ENCODE measurements at places on chromosomes 6 and 20.

- DNase-seq, result no peak
These were observed 24.9 kb downstream of the GPLD1 start for GRCh38 chr6:24464253-24465038.

DNA sequence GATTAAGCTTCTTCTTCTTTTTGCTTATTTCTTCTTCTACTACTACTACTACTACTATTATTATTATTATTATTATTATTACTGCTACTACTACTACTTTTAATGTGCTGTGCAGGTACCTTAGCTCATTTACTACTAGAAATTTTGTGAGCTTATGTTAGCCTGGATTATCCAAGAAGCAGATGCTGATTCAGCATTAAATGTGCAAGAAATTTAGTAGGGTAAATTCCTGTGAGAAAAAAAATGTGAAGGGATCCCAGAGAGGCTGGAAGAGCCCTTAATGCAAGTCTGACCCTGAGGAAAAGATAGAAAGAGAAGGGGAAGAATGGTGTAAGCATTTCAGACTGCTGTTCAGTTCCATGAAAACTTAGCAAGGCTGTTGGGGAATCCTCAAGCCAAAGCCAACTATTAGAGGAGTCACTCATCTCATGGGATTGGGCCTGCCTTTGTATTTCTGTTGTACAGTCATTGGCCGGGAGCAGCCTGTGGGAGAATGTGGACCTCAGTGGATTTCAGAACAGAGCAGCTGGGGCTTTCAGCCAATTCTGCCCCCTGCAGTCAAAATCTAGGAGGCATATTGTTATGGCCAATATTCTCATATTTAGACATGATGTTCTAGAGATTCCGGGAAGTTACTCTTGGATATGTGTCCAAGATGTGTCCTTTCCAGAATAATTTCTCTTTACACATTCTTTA lies 37.2 kb upstream of the TSPYL1 start:
- no peak for DNase-seq

DNA sequence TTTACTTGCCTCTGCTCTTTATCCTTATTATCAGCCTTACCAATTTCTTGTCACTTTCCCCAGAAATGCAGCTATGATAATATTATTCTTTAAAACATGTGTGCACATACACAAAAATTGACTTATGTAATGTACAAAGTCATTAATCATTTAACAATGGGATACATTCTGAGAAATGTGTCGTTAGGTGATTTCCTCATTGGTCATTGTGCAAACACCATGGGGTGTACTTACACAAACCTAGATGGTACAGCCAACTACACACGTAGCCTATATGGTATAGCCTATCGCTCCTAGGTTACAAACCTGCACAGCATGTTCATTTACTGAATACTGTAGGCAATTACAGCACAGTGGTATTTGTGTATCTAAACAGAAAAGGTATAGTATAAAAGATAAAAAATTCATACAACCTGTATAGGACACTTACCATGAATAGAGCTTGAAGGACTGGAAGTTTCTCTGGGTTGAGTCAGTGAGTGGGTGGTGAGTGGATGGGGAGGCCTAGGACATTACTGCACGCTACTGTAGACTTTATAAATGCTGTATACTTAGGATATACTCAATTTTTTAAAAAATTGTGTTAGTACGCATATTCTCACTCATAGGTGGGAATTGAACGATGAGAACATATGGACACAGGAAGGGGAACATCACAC lies 56.9 kb downstream of the HIVEP1 start:
- DNase-seq, result no peak

DNA sequence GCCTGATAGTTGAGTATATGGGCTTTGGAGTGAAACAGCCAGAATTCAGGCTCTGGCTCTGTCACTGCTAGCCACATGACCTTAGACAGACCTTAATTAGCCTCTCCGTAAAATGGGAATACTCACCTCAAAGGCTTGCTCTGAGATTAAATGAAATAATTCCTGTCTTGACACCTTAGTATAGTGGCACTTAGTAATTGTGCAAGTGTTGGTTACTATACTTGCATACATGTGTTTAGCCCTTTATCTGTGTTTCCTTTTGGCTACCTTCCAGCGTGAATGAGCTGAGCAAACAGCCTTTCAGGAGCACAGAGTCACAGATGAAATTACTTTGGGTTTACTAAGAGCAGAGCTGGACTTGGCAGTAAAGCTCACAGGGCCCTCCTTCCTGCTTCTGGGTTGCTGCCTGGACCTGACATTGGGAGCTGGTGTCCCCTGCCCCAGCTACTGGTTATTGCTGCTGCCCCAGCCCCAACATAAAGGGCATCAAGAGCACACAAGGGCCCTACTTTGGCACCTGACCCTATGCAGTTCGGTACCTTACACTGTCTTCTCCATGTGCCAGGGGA lies 32.8 kb downstream of the CD164 start:
- DNase-seq, result peak; percentile 31

GRCh38 chr6:33950891-33951889 lies 147.4 kb upstream of the MLN start:
- no peak for DNase-seq

GRCh38 chr6:113277111-113277510 lies 580.0 kb upstream of the MARCKS start:
- DNase-seq, result no peak

DNA sequence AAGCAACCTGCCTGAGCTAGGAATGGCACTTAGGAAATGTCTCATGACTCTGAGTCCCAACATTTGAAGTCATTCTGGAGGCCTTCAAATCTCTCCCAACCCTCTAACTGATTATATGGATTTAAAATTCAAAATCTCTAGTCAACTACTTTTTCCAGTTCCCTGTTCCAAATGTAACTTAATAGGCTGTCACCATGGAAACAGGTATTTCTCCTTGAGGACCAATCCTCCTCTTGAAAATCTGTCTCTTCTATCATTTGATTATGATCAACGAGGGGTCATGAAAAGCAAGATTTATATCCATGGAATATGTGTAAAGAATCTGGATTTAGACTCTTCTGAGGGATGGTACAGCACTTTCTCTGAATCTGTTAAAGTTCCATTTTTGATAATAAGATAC lies 127.3 kb upstream of the DTNBP1 start:
- DNase-seq, result no peak

DNA sequence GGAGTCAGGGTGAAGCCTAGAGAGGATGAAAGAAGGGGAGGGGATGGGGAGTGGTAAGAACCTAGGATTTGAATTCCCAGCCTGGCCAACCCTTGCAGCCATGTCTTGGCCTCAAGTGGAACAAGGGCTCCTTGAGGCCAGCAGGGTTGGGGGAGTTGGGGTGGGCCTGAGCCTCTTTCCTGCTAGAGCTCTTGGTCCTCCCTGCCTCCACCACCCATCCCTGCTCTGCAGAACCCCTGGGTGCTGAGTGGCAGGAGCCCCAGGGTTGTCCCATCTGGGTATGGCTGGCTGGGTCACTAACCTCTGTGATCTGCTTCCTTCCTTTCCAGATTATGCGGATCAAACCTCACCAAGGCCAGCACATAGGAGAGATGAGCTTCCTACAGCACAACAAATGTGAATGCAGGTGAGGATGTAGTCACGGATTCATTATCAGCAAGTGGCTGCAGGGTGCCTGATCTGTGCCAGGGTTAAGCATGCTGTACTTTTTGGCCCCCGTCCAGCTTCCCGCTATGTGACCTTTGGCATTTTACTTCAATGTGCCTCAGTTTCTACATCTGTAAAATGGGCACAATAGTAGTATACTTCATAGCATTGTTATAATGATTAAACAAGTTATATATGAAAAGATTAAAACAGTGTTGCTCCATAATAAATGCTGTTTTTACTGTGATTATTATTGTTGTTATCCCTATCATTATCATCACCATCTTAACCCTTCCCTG lies 8.3 kb downstream of the VEGFA start:
- no peak for DNase-seq

GRCh38 chr6:136330634-136331033 lies 41.0 kb upstream of the BCLAF1 start:
- no peak for DNase-seq

DNA sequence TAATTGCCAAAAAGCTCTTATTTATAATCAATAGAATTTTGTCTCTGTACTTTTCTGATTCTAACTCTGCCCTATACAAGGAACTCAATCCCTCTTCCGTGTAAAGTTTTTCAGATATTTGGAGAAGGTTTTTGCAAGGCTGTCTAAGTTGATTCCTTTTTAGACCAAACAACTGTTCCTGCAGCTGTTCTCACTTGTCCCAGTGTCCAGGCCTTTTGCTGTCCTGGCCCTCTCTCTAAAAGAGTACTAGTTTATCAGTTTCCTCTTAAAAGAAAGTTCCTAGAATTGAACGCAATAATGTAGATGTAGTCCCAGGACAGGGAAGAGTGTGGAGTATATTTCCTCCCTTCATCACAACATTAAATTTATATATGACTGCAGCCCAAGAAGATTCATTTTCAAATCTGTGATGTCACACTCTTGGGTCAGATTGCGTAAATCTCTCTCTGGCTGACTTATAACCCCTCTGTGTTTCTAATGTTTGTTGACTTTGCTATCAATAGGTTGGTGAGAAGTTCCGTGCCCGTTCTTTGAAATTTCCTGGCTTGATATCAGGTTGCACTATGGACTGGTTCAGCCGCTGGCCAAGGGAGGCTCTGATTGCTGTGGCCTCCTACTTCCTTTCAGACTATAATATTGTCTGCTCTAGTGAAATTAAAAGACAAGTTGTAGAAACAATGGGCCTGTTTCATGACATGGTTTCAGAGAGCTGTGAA lies 139.4 kb upstream of the GLP1R start:
- no peak for DNase-seq

- no peak for DNase-seq
These were observed 60.8 kb upstream of the TENT5A start for GRCh38 chr6:81813305-81813704.

DNA sequence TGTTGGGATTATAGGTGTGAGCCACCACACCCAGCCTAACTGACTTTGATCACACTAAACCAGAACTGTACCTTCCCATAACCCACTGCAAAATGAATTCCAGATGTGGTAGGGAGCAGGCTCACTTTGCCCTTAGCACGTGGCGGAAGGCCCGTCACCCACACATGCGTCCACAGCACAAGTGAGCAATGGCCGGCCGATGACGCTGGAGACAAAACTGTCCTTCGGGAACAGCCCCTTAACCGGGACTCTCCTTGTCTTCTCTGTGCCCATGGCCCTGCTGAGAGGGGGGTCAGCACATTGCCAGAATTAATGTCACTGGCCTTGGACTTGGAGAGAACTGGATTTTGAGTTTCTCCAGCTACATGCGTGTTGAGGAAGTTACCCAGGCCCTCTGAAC lies 107.2 kb downstream of the TOX2 start:
- DNase-seq, result no peak

- no peak for DNase-seq
These were observed 282.7 kb downstream of the HAO1 start for GRCh38 chr20:7657569-7657968.

DNA sequence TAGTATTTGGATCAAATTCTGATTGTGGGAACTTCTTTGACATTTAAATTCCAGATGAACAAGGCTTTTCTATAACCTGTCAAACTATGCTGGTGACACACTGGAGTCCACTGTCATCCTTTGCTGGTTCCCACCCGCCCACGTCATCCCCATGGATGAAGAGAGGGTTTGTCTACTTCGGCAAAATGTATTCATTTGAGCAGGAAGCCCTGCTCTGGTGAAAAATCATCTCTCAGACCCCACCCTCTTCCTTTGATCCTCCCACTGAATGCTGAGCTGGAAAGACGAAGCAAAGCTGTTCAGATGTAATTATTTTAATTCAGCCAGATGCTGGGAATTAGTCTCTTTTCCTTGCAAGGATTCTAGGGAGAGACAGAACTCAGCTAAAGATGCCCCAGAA lies 50.5 kb downstream of the CPNE5 start:
- DNase-seq, result no peak

DNA sequence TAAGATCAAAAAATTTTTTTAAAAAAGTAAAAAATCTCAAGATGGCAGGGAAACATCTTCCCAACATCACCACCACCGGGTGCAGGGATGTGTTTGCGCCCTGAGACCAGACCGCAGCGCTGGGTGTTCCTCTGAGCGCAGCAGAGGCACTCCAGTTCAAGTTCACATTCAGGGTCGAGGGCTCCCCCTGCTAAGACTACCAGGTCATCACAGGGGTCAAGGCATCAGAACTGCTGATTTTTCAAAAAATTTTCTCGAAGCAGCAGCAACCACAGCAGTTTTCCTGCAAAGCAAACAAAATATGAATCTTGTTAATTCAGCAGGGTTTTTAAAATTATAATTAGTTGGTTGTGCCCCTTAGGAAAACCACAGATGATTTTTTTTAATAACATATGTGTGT lies 83.1 kb downstream of the MYLK4 start:
- no peak for DNase-seq

- DNase-seq, result no peak
These were observed 74.3 kb downstream of the SLX4IP start for GRCh38 chr20:10509376-10509775.

DNA sequence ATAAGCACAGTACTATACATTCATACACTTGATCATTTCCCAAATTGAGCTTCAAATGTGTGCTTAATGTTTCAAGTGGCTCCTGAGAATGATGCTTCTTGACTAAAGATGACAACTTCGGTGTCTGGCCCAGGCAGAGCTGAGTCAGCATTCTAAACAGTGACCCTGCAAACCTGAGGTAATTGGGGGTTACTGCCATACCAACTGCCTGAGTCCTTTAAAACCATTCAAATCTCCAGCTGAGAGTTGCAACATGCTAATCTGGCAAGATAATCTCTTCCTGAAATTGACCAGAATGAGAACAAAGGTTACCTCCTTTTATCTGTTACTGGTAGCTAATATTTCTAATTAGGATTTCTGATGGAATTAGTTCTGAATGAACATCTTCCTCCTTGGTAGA lies 8.2 kb downstream of the BACH2 start:
- DNase-seq, result no peak

- no peak for DNase-seq
These were observed 652.4 kb upstream of the CHD6 start for GRCh38 chr20:42270539-42270938.

DNA sequence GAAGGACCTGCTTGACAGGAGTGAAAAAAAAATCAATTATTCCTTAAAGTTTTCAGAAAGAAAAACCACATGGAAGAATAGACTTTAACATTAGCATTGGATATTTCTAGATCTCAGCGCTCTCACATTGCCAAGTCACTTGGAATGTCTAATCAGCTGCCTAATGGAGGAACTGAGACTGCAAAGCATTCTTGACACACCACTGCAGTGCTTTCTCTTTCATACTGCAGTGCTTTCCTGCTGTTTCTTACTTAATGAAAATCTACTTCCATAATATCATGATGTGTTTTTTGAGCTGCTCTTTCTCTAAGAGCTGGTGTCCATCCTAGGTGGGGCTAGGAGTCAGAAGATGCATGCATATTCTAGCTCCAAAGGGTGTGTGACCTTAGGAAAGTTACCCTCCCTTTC lies 20.4 kb upstream of the MCM3 start:
- no peak for DNase-seq

- DNase-seq, result no peak
These were observed 66.5 kb upstream of the SLC35F1 start for GRCh38 chr6:117840541-117840983.

DNA sequence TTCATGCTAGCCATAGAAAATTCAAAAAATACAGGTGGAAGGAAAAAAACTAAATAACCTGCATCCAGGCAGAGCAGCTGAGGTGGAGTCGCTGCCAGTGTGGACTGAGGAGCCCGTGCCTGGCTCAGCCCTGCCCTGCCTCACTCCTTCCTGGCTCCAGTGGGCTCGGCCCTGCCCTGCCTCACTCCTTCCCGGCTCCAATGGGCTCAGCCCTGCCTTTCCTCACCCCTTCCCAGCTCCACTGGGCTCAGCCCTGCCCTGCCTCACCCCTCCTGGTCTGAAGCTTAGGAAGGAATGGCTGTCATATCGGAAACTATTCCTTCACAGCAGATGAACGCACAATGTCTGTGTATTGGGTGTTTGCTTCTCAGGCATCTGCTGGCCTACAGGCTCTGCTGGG lies 142.1 kb downstream of the SMOC2 start:
- no peak for DNase-seq
